ENCODE measurements at places on chromosomes 6 and 20.

GRCh38 chr6:17305219-17306001 is 24.2 kb downstream of the RBM24 start:
- peak; percentile 50 for DNase-seq

- DNase-seq: no peak
Measured at GRCh38 chr6:134724771-134725340, 225.0 kb downstream of the ALDH8A1 start.

GRCh38 chr6:36384095-36384494 is 3.4 kb downstream of the ETV7 start:
- DNase-seq: no peak

GRCh38 chr6:146851837-146852236 is 253.1 kb downstream of the ADGB start:
- peak; percentile 65 for DNase-seq

DNA sequence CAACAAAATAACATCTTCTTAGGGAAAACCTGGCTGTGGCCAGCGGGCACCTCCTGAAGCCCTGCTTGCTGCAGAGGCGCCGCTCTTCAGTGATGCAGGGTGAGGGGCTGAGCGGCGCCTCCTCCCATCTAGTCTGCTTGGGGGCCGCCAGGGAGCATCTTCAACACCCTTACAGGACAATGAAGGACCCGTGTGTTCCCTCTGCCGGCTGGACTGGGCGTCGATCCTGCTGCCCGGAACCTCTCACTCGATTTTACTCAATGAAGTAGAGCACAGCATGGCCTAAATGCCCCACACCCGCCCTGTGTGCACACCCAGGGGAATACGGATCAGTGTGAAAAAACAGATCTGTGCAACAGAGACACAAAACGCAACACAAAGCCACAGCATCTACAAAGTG is 28.5 kb upstream of the MPC1 start:
- DNase-seq: no peak

DNA sequence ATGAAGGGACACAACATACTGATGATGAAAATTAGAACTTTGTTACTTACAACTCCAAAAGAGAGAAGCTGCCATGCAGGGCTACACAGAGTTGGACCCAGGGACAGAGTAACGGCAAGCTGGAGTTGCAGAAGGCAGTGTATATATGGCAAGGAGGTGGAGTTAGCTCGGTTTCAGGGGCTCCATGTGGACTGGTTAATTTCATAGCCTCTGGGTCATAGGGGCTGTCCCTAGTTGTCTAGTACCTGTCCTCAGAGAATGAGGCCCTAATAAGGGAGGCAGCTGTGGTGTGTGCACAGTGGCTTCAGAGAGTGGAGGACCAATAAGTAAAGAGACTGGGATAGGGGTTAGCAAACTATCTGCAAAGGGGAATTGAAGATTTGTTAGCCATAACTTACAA is 7.9 kb upstream of the ZSCAN12 start:
- no peak for DNase-seq

DNA sequence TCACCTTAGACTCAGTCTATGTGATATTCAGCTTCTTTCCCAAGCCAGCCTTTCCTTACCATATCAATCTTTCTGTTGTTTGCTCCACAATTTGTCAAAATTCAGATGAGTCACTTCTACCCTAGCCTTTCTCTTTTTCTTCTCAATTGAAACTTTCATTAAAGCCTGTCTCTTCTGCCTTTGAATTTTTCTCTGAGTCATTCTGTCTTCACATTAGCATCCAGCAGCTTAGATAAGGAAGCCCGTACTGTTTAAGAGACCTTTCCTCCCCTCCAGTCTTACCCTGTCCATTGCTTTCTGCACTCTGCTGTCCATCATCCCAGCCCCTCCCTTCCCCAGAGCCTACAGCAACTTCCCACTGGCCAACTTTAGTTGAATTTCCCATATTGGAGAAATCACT is 34.9 kb upstream of the RALGAPA2 start:
- no peak for DNase-seq

GRCh38 chr20:51409192-51409880 is 133.2 kb downstream of the NFATC2 start:
- DNase-seq: no peak

Measured in GM03348 (cell line).